ENCODE measurements at places on chromosomes 7 and 10.

GRCh38 chr7:113176836-113177235, 58.5 kb upstream of the SMIM30 start:
- no peak for DNase-seq

- no peak for DNase-seq
These were observed 32.6 kb downstream of the ANTXRL start for GRCh38 chr10:46319389-46319788.

GRCh38 chr10:110190170-110190569, 17.2 kb upstream of the MXI1 start:
- no peak for DNase-seq

DNA sequence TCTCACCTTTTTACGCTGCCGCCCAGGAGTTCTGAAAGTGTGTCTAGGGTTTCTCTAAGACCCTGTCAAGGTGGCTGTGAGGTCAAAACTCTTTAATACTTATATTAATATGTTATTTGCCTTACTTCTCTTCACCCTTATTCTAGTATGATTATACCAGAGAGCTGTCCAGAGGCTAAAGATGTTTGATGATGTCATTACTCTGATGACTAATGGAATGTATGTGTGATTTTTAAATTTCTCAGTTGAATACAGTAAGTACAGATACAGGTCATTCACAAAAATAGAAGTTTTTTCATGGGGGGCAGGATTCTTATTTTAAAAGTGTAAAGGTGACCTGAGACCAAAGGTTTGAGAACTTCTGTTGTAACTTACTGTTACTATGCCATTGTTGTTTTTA, 150.6 kb upstream of the FOXP2 start:
- peak; percentile 5 for DNase-seq

DNA sequence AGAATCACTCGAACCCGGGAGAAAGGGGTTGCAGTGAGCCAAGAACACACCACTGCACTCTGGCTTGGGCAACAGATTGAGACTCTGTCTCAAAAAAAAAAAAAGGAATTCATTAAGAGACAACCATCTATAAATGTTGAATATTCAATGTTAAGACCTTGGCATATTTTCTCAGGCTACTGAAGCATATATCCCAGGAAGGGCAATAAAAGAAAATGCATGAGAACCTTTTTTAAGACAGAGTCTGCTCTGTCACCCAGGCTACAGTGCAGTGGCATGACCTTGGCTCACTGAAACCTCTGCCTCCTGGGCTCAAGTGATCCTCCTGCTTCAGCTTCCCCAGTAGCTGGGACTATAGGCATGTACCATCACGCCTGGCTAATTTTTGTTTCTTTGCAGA, 165.0 kb downstream of the JMJD1C start:
- no peak for DNase-seq

DNA sequence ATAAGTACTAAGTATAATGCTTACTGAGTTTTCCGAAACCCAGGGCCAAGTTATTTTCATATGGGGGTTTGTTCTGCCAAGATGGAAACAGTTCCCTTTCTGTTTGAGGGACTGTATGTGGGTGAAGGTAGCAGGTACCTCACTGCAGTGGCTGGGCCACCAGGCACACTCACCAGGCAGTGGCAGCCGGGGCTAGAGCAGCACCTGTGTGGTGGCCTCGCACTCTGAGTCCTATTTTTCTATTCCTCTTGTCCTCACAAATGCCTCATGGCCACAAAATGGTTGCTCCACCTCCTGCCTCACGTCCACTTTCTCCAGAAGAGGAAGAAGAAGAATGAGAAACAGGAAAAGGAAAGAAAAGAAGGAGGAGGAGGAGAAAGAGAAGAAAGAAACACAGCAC, 167.3 kb upstream of the SHH start:
- DNase-seq = no peak

GRCh38 chr7:140637400-140637799, 3.2 kb downstream of the DENND2A start:
- DNase-seq = no peak

- no peak for DNase-seq
These were observed 13.7 kb downstream of the HTRA1 start for GRCh38 chr10:122475100-122475499.

DNA sequence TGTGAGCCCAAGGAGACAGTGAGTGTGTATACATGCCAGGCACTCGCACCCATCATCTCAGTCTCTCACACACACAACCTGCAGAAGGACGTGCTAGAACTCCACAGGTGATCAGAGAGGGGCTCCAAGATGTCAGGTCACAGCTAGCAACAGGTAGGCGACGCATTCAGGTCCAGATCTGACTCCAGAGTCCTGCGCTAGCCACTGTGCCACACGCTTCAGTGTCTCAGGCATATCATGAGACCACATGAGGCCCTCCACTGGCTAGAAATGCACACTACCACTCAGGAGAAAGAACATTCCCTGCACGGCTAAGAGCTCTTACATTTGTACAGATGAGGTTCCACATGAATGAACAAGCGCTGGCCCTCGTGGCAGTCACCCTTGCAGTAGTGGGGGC, 11.5 kb downstream of the AKR1B1 start:
- DNase-seq = no peak

DNA sequence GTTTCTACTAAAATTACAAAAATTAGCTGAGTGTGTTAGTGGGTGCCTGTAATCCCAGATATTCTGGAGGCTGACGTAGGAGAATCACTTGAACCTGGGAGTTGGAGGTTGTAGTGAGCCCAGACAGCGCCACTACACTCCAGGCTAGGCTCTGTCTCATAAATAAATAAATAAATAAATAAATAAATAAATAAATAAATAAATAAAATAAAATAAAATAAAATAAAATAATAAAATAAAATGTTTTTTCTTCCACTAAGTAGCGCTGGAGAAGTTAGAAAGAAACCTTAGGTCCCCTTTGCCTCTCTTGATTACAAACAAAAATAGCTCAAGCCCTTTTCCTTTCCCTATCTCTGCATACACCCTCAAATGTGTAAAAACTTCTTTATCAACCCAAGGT, 525.9 kb downstream of the IPMK start:
- DNase-seq = no peak

DNA sequence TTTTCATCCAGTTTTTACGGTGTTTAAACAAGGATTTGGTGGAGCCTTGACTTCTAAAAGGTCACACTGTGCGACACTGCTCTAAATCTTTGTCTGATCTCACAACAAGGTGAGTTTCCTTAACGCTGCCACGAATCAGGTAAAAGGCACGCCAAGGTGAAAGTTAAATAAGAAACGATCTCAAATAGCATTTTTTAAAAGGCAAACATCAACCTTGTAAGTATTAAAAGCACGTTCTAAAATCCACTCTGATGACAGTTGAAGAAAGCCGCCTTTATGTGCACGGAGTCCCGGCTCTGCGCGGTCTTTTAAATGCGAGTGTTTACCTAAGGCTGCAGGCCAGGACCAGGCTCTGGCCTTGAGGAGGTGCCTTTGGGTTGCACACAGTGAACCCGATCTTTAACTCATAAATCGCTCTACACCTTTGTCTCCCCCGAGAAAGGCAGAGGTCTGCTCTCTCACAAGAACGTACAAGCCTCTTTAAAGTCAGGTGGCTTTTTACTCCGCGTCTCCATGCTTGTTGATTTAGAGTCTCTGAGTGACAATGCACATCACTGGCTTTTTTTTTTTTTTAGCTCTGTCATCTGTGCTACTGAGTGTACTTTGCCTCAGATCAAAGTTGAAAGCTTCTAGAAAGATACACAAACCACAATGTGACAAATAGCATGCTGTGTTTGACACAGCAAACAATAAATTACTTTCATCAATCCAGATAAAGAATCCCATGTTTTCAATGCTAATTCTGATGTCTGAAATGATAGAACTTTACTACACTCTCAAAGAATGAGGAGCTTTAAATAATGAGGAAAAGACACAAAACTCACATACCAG, 25.9 kb upstream of the RNF32 start:
- no peak for DNase-seq

- no peak for DNase-seq
These were observed 743 bp upstream of the PITRM1 start for GRCh38 chr10:3173171-3173878.

GRCh38 chr10:35127289-35127891, 744 bp downstream of the CREM start:
- DNase-seq = peak; percentile 68

DNA sequence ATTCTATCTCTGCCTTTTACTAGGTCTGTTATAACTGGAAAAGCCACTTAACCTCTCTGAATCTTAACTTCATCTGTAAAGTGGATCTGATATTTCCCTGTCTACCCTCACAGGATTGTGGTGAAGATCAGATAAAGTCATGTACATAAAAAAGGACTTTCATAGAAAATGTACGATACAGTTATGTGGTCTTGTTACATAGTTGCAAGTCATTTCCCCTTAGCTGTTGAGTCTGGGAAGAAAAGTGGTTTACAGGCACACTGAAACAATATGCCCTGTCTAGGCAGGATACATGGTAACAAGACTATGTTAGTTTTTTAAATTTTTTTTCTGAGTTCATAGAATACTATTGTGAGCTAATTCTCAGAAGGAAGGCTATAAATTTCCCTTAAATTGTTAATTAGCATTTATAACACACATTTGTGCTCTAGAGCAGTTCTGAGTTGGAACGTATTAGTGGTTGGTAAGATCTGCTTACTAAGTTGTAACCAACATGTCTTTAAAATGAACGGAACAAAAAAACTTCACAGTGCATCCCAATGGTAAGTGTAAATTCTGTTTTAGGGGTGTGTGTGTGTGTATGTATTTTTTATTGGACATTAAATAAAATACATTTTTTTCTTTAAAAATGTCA, 7.1 kb upstream of the GSTO1 start:
- DNase-seq = no peak

GRCh38 chr10:14543046-14543903, 212.6 kb upstream of the FRMD4A start:
- DNase-seq = no peak

DNA sequence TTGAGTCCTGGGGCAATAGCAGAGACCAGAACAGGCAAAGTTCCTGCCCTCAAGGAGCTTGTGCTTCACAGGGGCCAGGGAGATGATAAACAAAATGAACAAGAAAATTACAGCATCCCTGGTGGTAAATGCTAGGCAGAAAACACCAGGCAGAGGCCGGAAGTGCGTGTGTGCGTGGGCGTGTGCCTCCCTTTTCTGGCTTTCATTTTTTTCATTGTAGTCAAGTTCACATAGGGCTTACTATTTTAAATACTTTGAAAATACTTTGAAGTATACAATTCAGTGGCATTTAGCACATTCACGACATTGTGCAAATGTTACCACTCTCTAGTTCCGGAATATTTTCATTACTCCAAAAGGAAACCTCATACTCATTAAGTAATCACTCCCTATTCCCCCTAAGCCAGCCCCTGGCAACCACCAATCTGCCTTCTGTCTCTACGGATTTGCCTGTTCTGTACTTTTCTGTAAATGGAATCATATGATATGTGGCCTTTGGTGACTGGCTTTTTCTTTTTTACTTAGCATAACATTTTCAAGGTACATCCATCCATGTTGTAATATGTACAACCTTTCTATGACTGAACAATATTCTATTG, 88.1 kb upstream of the PDCD4 start:
- no peak for DNase-seq

DNA sequence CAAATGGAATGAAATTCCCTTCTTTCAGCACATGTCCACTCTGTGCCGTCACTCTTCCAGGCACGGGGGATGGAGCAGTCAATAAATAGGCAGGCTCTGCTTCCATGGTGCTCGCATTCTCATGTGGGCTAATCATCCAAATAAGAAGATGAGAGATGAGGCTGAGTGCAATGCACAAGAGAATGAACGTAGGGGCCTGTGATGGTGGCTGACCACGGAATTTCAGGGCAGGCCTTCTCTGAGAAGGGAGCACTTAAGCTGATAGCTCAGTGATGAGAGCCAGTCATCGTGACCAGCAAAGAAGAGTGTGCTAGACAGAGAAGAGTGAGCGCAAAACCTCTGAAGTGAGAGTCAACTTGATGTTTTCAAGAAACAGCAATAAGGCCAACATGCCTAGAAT, 47.9 kb downstream of the TAF3 start:
- DNase-seq = peak; percentile 28

GRCh38 chr10:81405399-81405798, 469.6 kb upstream of the NRG3 start:
- DNase-seq = no peak

DNA sequence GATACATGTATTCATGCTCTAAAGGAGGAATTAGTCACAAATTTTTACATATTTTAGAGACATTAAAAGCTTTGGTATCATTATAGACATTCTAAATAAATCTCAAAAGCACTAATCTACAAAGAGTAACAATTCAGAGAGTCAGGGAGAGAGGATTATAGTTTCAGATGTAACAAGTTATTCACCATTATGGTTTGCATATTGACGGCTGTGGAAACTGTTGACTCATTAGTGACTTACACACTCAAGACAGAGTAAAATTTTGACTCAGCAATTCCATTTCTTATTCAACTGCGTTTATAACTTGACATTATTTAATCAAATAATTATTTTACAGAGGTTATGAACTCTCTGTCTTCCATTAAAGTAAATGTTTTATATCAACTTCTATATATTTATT, 95.4 kb upstream of the SEMA3C start:
- peak; percentile 58 for DNase-seq

DNA sequence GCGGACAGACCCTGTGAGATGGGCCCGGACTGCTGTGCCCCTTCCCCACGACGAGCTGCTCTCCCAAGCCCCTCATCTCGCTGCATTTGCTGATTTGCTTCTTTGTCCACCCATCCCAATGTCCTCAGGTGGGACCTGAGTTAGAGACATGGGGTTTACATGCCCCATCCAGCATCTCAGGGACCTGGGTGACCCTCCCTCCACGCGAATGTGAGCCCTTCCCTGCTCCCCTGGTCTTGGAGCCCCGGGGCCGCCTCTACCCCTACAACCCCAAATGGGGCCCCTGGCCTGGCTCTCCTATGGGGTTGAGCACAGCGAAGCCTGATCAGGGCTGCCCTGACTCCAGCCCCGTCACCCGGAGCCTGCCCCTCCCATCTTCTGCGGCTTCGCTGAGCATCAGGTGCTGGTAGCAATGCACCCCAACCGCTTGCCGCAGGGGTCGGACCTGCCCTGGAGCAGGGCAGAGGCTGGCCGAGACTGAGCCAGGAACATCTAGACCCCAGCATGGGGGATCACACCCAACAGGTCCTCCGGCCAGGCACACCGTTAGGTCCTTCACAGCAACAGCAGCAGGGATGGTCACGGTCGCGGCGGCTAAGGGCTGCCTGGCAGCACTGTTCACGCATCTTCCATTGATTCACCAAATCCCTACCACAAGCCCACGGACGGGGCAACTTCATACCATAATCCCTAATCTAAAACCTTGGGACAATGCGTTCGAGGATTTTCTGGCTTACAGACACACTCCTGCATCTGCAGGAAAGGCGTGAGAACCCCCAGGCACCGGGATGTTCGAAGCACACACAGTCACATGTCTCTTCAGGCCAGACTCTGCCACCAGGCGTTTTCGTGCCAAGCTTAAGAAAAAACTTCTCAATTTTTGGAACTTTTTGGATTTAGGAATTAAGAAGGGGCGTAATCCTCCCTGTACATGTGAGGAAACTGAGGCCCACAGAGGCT, 15.5 kb downstream of the WDR86 start:
- no peak for DNase-seq

GRCh38 chr10:114489521-114490310, 85.4 kb upstream of the AFAP1L2 start:
- DNase-seq = no peak

GRCh38 chr7:123787220-123788007, 38.6 kb upstream of the WASL start:
- no peak for DNase-seq

All from fibroblast of skin of right quadriceps (primary cell).